ENCODE measurements at places on chromosomes 1 and 21.

DNA sequence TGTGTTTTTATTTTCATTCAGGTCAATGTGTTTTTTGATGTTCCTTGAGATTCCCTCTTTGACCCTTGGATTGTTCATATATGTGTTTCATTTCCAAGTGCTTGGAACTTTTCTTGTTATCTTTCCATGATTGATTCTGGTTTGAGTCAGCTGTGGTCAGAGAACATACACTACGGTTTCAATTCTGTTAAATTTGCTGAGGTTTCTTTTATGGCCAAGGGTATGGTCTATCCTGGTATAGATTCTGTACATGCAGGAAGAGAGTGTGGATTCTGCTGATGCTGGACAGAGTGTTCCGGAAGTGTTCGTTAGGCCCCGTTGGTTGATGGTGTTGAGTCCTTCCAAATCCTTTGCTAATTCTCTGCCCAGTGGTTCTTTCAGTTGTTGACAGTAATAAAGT is 98.5 kb upstream of the COL6A1 start:
- DNase-seq: no peak

- no peak for DNase-seq
These were observed 98.5 kb downstream of the TRIM11 start for GRCh38 chr1:228308085-228308601.

GRCh38 chr1:55081905-55082296 is 42.6 kb downstream of the PCSK9 start:
- no peak for DNase-seq

- DNase-seq: no peak
These were observed 61.3 kb downstream of the BCAR3 start for GRCh38 chr1:93620172-93620840.

GRCh38 chr1:194339471-194339870 is 1153.1 kb upstream of the B3GALT2 start:
- DNase-seq: no peak

All from foreskin melanocyte (primary cell).